ENCODE measurements at places on chromosomes 7 and 10.

DNA sequence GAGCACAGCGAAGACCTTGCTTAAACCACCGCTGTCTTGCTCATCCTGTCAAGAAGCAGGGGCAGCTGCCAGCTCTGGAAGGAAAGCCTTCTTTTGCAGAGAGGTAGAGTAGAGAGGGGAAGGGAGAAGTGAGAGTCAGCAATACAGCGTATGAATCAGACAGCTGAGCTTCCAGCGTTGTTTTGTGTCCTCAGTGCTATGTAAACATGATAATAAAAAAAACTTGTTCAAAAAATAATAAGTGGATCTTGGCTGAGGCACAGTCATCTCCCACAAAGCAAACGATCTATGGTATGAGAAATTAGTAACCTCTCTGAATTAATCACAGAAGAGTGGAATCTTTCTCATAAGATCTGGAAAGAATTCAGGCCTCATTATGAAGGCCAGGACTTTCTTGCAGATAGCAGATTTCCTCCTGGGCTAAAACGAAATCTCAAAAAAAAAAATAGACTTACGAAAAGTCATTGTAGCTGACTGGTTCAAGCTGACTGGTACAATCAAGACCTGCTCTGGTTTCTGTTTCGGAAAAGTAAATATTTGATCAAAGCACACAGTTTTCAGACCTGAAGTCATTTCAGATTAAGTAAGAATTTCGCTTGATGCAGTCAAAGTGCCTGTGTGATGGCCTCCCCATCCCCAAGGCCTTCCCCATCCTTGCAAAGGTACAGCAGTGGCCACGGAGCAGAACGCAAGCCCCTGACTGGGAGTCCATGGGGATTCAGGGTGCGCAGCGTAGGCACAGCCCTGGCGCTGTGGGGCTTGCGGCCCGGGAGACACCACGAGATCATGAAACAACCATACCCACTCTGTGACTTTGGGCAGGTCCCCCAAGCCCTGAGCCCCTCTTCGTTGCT lies 29.4 kb downstream of the CHST15 start:
- no peak for DNase-seq

DNA sequence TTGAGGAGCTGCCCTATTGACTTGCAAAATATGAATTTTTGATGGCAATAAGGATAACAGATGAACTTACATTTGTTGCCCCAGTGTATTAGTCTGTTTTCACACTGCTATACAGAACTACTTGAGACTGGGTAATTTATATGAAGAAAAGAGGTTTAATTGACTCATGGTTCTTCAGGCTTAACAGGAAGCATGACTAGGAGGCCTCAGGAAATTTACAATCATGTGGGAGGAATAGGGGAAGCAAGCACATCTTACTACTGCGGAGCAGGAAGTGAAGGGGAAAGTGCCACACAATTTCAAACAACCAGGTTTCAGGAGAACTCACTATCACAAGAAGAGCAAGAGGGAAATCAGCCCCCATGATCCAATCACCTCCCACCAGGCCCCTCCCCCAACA lies 57.9 kb downstream of the ZNF22 start:
- no peak for DNase-seq

GRCh38 chr7:125246706-125247105 lies 317.1 kb upstream of the POT1 start:
- DNase-seq = no peak

DNA sequence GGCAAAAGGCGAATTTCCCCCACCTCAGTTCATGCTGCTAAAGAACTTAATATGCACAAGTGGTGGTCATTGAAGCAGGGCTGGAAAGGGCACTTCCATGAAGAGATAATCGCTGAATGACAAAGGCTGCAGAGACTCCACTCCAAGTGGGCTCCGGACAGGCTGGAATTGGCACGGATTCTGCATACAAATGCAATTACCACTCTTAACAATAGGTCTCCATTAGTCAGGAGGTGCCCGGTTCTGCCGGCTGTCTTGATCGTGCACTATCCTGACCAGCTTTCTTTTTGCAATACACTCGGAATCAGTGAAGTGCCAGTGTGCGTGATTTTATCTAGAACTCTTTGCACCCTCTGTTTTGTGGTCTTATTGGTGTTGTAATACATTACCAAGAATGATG lies 49.7 kb downstream of the INSYN2A start:
- DNase-seq = no peak

DNA sequence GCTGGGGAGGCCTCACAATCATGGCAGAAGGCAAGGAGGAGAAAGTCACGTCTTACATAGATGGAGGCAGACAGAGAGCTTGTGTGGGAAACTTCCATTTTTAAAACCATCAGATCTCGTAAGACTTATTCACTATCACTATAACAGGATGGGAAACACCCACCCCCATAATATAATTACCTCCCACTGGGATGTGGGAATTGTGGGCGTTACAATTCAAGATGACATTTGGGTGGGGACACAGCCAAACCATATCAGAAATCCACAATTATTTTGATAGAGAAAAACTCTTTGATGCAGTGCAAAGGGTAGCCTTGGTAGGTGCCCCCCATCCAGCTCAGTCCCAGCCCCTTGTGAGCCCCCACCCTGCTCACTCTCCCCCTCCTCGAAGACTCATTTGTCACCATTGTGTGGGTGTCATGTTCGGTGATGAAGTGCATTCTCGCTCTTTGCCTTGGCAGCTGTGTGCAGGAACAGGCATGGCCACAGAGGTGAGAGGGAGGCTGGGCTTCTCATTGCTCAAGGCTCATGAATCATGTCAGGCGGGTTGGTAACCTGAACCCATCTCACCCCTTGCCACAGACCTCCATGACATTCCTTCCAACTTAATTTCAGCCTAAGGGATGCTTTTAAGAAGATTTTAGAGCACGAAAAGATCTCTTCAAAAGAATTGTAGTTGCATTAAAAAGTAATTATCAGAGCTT lies 75.9 kb downstream of the BUB3 start:
- DNase-seq = no peak

- DNase-seq = no peak
These were observed 19.8 kb downstream of the KBTBD2 start for GRCh38 chr7:32871624-32872371.

- no peak for DNase-seq
These were observed 98.1 kb downstream of the GPR37 start for GRCh38 chr7:124667312-124668153.

GRCh38 chr7:155312633-155313032 lies 15.0 kb downstream of the INSIG1 start:
- DNase-seq = no peak
